Frontal cortex (tissue), 4 donors: ENCODE measurements at places on chromosomes 7 and 10. TPM values are rescaled to one million over a fixed set of nuclear protein-coding genes. Genes with fewer than 3 reads are reported as not detected.

DNA sequence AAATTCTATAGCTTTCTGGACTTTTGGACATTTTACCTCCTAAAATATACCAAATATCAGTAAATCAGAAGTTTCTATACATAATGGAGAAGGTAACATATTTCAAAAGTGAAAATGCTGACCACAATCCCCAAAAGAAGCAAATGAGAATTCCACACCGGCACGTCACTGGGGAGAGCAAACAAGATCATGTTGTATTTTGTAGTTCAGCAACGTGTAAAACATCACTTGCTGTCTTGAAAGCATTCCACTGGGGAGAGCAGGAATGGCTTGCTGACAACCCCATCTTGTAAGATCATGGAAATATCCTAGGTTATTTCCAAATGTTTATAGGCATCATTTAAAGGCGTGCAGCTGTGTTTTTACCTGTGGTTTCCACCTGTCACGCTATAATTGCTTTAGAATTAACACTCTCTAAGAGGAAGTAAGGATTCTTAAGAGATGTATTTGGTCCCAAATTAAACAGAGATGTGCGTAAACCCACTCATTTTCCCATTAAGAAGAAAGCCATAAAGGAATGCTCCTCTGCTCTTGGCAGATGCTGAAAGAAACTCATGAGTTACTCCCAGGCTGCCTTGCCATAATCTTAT, 397.1 kb upstream of the POT1 start:
- DNase-seq: no peak

- no peak for DNase-seq
These were observed 83.8 kb downstream of the ABCA13 start for GRCh38 chr7:48255046-48255445.

- no peak for DNase-seq
These were observed 37.5 kb downstream of the TAS2R41 start for GRCh38 chr7:143514995-143515735.

Gene CNPY1
- under 0.01 TPM for total RNA-seq

DNA sequence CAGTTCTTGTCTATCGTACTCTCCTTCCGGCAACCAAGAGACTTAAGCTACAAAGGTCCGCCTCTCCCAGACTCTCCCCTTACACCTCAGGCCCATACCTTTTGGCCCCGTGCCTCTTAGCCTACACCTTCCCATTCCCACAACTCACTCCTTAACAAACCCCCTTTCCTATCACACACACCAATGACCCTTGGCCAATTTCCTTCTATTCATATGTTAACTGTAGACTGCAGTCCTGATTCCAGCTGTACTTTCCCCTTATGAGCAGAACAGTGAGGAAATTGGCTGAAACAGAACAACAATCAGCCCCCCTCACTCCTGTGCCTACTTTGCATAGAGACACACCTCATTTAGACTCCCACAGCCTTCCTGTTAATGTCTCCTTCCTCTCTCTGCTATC, 1.4 kb upstream of the TMEM139 start:
- DNase-seq: no peak

DNA sequence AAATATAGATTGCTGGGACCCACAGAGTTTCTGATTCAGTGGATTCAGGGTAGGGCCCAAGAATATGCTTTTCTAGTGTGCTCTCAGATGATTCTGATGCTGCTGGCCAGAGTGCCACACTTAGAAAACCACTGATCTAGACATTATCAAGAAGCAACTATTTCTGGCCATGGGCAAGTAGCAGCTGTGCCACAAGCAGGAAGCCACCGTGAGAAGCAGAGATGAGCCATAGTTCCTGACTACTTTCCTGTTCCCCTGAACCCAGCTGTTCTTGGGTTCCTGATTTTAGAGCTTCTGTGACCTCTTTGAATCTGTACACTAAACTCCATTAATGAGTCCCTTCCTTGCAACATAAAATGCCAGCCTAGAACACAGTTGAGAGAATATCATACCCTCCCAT, 38.1 kb upstream of the PIK3AP1 start:
- no peak for DNase-seq

DNA sequence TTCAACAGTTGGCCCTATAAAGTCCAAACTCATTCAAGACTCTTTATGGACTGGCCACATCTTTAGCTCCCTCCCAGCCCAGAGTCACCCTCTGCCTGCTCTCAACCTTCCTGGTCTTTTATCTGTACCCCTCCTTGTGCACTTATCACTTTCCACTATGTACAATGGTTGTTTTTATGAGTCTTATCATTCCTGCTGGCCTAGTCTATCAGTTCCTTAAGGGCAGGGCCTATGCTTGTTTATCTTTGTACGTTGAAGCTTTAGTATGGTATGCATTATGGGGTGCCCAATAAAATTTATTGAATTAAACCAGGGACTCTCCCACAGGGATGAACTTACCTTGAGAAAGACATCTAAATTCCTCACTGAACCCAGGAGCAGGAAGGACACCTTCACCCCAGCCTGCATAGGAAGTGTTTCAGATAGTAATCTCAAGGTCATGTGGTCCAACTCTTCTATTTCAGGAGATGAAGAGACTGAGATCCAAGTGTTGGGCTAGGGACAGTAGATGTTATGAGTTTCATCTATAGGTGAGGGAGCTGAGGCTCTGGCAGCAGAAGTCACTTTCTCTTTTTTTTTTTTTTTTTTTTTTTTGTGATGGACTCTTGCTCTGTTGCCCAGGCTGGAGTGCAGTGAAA, 13.3 kb upstream of the PDCD4 start:
- DNase-seq: no peak

Gene UTF1
- not detected for total RNA-seq

Gene TDRD1
- 0.41 TPM for total RNA-seq

Gene JCAD
- 10.2 TPM for total RNA-seq

DNA sequence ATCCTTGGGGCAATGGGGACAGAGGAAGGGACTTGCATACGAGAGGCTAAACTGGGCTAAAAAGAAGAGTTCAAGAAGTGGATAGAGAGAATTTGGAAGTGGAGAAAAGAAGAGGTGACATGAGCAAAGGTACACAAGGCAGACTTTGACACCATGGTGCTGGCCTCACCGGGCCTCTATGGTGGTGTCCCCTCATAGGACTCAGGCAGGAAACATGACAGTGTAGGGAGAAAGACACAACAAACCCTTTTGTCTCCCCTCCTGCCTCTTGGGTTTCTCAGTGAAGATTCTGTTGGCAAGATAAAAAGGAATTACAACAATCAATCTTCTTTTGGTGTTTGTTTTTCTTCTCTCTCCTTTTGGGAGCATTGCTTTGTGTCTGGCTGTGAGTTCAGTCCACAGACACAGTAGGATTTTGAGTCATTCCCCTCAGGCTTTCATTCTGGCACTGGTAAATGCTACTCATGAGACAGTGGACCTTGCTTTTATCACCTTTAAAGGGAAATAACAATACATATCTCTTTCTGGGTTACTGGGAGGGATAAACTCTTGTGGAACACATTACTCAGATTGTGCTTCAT, 827.7 kb downstream of the TNS3 start:
- no peak for DNase-seq

- no peak for DNase-seq
These were observed 2.7 kb downstream of the SKIDA1 start for GRCh38 chr10:21522631-21523406.

Gene SLC26A3
- total RNA-seq: not detected

DNA sequence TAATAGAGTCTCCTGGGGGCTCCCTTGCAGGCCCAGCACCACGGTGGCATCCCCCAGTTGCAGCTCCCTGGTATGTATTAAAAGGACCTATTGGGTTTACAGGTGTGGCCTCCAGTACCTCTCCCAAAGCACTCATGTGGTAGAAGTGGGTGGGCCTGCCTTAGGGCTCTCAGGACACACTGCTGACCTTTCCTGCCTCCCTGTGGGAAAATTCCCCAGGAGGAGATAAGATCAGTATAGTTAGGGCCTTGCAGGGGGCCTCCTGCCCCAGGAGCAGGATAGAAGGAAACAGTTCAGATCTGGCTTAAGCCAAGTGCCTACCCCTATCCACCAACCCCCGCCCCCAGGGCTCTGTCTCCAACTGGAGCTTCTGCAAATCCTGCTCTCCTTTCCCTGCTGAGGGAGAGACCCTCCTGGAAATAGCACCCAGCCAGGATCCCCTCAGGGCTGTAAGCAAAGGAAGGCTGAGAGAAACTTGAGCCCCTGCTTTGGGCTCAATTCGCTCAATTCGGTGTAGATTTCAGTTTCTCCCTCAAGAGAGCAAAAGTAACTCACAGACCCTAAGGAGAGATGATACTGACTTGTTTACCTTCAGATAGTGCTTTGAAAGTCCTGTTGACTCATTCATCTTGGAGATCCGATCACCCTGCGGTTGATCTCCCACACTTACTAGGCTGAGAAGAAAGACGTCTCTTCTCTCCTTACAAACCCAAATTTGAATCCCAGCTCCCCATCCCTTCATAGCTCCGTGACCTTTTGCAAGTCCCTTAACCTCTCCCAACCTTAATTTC, 130.6 kb downstream of the WDR11 start:
- DNase-seq: no peak

DNA sequence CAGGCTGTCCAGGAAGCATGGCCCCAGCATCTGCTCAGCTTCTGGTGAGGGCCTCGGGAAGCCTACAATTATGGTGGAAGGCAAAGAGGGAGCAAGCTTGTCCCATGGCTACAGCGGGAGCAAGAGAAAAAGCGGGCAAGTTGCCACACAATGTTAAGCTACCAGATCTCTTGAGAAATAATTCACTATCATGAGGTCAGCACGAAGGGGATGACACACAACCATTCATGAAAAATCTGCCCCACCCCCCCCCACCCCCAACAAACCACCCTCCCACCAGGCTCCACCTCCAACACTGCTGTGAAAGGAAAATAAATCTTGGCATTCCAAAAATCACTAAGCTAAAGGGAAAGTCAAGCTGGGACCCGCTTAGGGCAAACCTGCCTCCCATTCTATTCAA, 545.8 kb upstream of the NRP1 start:
- DNase-seq: no peak

GRCh38 chr7:90689260-90689659, 93.1 kb downstream of the CDK14 start:
- DNase-seq: no peak

DNA sequence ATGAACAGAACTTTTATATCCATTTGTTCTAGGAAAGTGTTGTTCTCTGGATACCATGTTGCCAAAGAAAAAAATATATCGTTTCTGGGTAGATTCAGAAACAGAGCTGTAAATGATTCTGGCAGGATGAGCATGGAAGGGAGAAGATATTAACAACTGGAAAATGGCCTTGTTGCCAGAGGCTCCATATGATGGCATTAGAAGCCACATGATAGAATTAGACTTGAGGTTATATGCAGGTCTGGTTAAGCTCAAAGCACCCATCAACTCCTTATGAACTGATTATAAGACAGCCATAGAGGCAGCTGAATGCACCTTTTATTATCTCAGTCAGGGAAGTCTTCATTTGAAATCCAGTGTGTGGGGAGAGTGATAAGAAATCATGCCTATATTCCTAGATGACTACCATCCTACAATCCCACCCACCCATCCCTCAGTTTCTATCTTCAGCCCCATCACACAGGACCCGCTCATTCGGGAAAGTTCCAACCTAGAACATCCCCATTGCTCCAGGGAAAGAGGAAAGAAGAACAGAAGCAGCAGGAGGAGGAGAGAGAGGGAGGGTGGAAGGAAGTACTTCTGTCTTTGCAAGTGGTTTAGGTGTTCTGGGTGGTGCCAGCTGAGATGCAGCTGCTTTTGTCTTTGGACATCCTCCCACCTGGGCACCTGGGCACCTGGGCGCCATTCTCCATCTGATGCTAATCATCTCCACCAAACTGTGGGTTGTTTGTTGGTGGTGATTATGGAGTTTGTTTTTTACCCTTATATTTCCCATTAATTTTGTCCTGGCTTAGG, 25.5 kb upstream of the TRIL start:
- no peak for DNase-seq
